ENCODE measurements at places on chromosomes 3 and 15.
A peak's percentile ranks its signal among the peaks of the same experiment; 100 is the strongest.

- DNase-seq, result no peak
- H3K4me1 ChIP-seq, result peaks cover 3% of the 10 kb centered on the region
- H3K4me3 ChIP-seq, result no peak overlapping the region
- no peak overlapping the region for H3K27ac ChIP-seq
- H3K36me3 ChIP-seq, result peaks cover 5% of the 10 kb centered on the region
Measured at GRCh38 chr3:43055393-43055792, 50.5 kb downstream of the POMGNT2 start.

GRCh38 chr3:19945969-19946831, 697 bp upstream of the RAB5A start:
- peak overlapping the region; percentile 98 for H3K27ac ChIP-seq
- H3K4me3 ChIP-seq, result peak overlapping the region; percentile 99
- H3K27me3 ChIP-seq, result no peaks in the 10 kb centered on the region

DNA sequence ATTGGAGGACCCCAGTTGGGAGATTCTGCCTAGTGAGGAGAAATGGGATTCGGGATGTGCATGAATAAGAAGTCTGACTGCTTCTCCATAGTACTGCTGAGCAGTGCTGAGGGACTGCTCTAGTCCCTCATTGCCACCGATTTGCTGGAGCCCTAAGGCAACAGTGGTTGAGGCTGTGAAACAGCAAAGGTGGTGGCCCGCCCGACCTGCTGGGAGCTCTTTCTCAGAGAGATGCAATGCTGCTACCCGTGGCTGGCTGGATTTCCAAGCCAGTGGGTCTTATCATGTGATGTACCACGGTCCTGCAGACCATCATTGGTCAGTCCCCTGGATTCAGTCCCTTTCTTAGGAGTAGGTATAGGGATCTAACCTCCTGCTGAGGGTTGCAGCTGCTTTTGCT, 42.6 kb upstream of the GCSAM start:
- peaks cover 12% of the 10 kb centered on the region for H3K27me3 ChIP-seq
- H3K4me3 ChIP-seq, result no peak overlapping the region
- H3K36me3 ChIP-seq, result peaks cover 2% of the 10 kb centered on the region
- no peak for DNase-seq
- H3K27ac ChIP-seq, result no peak overlapping the region

DNA sequence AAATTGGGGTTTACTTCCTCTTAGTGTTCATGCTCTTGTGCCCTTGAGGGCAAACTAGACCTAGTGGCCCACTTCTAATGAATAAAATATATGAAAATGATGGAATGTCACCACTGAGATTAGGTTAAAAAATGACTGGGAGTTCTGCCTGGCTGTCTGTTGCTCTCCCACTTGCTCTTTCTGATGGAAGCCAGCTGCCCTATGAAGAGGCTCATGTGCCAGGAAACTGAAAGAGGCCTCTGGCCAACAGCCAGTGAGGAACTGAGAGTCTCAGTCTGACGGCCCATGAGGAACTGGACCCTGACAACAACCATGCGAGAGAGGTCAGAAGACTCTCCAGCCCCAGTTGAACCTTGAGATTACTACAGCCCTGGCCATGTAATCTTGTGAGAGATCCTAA, 107.1 kb upstream of the FHIT start:
- no peak for DNase-seq
- no peaks in the 10 kb centered on the region for H3K36me3 ChIP-seq
- H3K27ac ChIP-seq, result no peak overlapping the region
- H3K4me1 ChIP-seq, result no peaks in the 10 kb centered on the region
- H3K4me3 ChIP-seq, result no peak overlapping the region
- H3K27me3 ChIP-seq, result peaks cover 12% of the 10 kb centered on the region

DNA sequence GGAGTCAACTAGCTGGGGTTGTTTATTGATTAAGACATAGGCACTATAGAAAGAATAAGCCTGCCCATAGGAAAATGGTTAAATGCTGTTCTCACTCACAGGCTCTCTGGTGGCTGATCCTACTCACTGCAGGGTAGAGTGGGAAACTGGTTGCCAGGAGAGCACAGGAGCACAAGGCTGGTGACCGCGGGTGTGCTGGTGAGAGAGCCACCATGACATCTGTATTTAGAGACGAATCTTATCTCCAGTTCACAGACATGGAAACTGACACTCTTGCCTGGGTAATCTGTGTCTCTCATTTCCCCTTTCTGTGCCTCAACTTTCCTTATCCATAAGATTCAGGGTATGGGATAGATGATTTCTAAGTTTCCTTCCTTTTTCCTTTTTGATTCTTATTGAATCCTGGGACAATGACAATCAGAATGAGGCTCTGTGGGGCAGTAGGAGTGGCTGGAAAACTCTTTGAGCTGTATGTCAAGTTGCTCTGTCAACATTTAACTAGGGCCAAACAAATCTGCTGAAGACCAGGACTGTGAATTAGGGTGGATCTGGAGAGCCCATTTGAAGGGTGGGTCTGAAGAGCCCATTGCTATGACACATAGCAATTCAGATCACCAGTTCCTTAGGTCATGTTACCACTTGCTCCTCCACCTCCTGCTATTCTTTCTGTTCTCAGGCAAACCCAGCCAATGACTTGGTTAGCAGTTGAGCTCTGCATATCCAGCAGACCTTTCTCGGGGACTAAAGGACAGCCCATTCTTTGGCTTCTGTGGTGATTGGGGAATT, 286.1 kb upstream of the TBL1XR1 start:
- no peaks in the 10 kb centered on the region for H3K27me3 ChIP-seq
- H3K27ac ChIP-seq, result no peak overlapping the region
- DNase-seq, result no peak
- peaks cover 5% of the 10 kb centered on the region for H3K4me1 ChIP-seq
- peaks cover 3% of the 10 kb centered on the region for H3K36me3 ChIP-seq
- H3K4me3 ChIP-seq, result no peak overlapping the region
